Stimulated activated CD8-positive, alpha-beta memory T cell treated with anti-CD3 and anti-CD28 coated beads, Interleukin-4, amount 100 ng/mL, for 4 hours (primary cell): ENCODE measurements at places on chromosomes 2 and 18.

- DNase-seq = no peak
Measured at GRCh38 chr2:53827398-53828175, 32.2 kb downstream of the GPR75 start.

DNA sequence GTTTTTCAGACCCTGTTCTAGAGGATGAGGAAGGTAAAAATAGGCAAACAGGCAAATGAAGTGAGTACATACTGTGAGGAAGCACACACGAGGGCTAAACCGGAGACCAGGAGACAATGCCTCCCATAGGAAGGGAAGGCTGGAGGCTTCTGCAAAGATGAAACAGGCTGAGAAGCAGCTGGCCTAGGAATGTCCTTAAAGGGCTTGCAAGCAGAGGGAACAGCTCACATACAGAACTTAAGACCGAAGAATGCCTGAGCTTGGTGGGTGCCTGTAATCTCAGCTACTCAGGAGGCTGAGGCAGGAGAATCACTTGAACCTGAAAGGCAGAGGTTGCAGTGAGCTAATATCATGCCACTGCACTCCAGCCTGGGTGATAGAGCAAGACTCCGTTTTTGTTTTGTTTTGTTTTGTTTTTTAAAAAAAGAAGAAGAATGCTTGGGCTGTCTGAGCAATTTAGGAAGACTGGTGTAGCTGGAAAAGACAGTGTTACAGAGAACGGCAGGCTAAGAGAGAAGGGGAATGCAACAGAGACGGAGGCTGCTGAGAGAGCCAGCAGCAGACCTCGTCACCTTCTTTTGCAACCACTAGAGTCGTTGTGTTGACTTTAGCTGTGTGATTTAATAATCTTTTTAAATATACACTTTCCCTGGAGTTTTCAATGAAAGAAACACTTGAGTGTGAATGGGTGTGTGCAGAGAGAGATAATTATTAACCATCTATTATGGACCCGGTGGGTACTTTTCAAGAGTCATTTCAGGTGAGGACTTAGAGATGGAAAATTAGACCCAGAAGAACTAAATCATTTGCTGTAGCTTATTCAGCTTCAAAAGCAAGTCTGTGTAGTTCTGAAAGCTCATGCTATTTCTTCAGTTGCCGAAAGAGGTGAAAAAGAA is 232.8 kb downstream of the GALR1 start:
- DNase-seq = no peak

DNA sequence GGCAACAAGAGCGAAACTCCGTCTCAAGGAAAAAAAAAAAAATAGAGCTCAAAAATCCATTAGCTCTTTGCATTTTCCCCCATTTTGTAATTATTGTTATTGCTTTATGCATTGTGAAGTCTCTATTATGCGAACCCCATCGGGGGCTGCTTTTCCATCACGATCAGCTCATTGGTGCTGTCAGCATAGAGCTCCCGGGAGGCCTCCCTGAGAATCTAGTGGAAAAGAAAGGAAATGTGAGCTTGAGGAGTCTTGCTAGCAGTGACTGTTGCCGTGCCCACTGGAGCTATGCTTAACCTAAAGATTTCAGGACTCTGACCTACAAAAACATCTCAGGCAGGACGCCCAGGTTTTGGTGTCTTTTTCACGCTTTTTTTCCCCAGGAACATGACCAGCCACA is 102.6 kb upstream of the NDUFV2 start:
- DNase-seq = no peak

- DNase-seq = no peak
Measured at GRCh38 chr2:120436460-120436739, 90.5 kb downstream of the INHBB start.

DNA sequence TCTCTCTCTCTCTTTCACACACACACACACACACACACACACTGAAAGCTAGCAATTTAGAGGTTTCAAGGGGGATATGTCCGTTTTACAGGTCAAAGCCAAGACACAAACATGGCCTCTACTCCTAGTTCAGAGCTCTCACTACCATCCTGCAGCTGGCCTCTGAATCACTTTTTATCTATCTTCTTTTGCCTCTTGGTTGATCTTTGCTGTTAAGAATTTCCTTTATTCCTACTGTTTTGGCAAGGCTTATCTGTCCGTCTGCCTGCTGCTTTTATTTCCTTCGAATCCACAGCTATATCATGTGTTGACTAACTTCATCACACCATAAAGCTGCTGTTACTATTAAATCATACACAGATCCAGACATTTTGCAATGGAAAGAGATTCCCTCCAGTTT is 543.0 kb downstream of the PLCL1 start:
- no peak for DNase-seq

GRCh38 chr2:27735263-27735904 is 36.1 kb upstream of the MRPL33 start:
- DNase-seq = peak; percentile 54

DNA sequence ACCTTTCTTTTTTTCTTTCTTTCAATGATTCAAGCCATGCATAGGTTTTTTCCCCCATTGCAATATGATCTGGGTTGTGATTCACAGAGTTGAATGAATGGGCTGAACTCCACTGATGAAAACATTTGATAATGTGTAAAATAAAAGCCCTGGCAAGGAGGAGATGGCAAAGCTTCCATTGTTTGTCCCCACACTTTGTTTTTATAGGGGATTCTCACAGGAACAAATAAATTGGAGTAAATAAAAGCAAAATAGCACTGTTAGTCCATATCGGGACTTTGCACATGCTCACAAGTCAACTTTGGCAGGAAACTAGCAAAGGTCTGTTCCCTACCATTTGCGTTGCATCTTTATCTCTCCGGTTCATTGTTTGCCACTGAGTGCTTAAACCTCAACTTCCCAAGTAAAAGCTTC is 55.7 kb downstream of the MEIS1 start:
- DNase-seq = no peak

GRCh38 chr18:46268671-46269070 is 164.5 kb downstream of the HAUS1 start:
- DNase-seq = no peak

DNA sequence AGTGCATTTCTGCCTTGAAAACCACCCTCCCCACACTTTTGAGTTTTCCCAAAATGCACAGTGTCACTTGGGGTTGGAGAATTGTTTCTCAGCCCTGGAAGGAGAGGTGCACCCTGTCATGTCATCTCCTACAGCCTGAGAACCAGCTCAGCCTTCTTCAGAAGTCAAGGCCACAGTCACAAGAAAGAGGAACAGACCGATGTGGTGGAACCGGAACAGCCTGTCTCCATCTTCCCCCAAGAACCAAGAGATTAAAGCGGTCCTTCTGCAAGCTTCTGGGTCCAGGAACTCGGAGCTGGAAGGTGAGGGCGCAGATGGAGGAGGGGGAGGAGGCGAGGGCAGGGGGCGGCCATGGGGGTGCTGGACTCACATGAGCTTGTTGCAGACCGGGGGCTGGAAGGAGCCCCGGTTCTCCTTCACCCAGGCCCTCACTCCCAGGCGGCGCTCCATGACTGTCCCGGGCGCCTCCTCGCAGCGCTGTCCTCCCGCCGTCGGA is 248 bp downstream of the HAAO start:
- DNase-seq = no peak

DNA sequence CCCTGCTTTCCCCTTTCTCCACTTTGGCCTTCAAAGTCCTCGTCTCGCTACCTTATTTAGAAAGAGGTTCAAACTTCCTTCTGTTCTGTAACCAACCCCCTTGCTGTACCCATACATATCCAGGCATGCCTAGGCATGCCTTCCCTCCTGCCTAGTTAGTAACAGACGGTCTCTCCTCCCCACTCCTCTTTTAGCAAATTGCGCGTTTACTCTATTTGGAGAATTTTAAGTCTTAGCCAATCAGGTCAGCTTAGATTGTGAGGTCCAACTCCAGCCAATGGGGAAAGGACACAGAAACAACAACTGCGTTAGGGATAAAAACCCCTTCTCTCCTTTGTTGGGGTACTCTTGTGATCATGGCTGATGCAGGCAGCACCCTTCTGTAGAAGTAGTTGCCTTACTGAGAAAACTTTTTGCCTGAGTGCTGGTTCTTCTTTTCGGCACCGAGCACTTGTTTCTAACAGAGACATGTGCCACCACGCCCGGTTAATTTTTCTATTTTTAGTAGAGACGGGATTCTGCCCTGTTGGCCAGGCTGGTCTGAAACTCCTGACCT is 85.9 kb upstream of the FOXI3 start:
- DNase-seq = no peak

- no peak for DNase-seq
Measured at GRCh38 chr2:197786010-197786877, 1.1 kb upstream of the BOLL start.

DNA sequence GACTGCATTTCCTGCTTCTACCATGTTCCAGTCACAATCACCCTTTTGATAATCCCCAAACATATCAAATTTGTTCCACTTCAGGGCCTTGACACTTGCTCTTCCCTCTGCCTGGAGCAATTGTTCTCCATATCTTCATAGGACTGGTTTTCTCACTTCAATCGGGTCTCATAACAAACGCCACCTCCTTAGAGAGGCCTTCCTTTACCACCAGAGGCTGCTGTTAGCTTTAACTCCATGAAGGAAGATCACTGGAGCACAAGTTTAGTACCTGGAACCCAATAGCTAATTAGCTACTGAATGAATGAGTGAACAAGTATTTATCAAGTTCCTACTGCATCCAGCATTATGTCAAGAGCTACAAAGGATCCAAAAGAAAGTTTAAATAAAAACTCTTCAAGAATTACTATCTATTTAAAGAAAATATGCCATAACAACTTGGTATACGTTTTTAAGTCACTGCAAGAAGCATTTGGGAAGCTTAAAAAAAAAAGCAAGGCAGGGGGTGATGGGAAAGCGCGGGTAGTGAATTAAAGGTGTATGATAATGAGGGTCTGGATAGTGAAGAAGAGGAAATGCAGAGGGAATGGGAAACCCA is 58.8 kb downstream of the BAZ2B start:
- DNase-seq = no peak

GRCh38 chr2:105741174-105741573 is 3.5 kb upstream of the NCK2 start:
- no peak for DNase-seq

DNA sequence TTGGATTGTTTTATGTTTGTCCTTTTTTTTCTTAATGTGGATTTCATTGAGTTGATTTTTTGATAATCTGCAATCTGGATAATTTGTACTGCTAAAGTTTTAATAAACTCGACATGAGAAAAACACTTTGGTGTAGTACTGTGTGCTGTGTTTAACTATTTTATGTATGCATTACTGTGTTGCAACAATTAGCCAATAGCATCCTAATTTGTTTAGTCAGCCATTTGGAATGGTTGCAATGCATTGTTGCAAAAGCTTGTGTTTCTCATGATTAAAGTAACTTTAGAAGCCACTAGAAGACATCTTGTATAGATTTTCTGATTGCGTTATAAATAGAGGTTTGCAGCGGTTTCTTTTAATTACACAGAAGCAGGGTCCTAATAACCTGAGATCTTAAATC is 53.5 kb downstream of the PPIG start:
- DNase-seq = no peak

DNA sequence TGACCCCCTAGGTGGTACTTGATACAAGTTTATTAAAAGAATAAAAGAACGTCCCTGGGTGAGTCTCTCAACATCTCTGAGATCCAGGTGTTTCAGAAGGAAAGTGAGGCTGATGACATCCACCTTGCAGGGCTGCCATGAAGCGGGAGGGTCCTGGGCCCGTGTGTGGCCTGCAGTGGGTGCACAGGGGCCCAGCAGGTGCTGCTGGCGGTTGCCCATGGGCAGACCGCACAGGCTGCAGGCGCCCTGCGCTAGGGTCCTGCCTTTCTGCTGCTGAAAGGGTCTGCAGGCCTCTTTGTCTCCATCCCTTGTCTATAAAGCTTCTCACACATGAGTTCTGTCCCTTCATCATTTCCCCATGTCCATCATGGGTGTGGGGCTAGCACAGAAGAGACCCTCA is 247.0 kb downstream of the TFCP2L1 start:
- no peak for DNase-seq

DNA sequence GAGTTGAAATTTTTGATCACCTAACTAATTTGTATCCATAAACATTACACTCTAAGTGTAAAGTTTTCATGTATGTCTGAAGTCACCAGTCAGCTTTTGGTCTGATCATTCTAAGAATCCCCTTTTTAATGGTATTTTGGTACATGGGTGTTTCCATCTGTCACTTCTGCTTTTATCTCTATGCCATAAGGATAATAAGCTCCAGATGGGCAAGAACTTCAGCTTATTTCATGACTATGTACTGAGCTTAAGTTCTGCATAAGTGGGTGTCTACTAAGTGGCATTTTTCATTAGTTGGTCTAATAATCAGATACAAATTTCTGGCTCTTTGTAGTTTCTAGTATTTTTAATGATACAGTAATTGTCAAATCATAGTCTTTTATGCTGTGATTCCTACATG is 20.4 kb downstream of the UBXN4 start:
- DNase-seq = no peak

- no peak for DNase-seq
Measured at GRCh38 chr2:181575650-181576025, 81.3 kb downstream of the CERKL start.

DNA sequence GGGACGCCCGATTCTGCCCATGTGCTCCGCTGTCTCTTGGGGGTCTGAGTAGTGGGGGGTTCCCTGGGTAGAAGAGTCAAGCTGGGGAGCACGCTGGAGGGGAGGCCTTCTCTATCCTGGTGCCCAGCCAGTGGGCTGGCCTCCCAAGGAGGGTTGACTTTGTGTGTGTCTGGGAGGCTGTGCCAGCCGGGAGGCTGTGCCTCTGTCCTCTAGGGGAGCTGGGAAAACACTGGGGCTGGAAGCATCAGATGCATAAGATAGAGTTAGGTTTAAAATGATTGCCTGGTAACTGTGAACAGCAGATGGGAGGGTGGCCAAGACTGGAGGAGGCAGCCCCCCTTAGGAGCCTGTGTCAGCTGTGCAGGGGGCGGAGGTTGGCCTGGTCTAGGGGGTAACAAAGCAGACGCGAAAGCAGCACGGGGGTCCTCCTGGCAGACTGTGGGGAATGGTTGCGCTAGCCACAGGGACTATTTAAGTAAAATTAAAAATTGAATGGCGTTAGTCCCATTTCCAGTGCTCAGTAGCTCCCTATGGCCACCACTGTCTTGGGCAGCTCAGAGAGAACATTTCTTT is 1.3 kb downstream of the ING5 start:
- no peak for DNase-seq

- no peak for DNase-seq
Measured at GRCh38 chr18:51425889-51426288, 228.4 kb upstream of the MEX3C start.

GRCh38 chr18:48844271-48844670 is 106.5 kb downstream of the SMAD7 start:
- DNase-seq = no peak
